B cell (primary cell): ENCODE measurements at places on chromosomes 5 and 9. TPM values are rescaled to one million over a fixed set of nuclear protein-coding genes. Genes with fewer than 3 reads are reported as not detected.

Gene OGN
- not detected in 2 replicates for total RNA-seq

Gene SH3RF2
- total RNA-seq: not detected in 2 replicates

Gene BBLN
- total RNA-seq: 38.2 and 44.3 TPM in 2 replicates

Gene EPB41L4B
- total RNA-seq: 2.5 and 2.9 TPM in 2 replicates

Gene CARTPT
- not detected in 2 replicates for total RNA-seq

Gene DNM1
- total RNA-seq: 1.3 and 1.9 TPM in 2 replicates

Gene IER5L
- 12.9 and 13.2 TPM in 2 replicates for total RNA-seq

Gene FBXL17
- 38.1 and 40.3 TPM in 2 replicates for total RNA-seq

Gene LHX3
- total RNA-seq: 0.19 and 0.30 TPM in 2 replicates

Gene SPIN1
- total RNA-seq: 24.9 and 30.2 TPM in 2 replicates

Gene FBP2
- total RNA-seq: not detected in 2 replicates

Gene DMGDH
- 0.47 and 0.87 TPM in 2 replicates for total RNA-seq

Gene BARHL1
- not detected in 2 replicates for total RNA-seq

Gene NUP155
- 33.8 and 34.1 TPM in 2 replicates for total RNA-seq

Gene TMC1
- total RNA-seq: not detected in 2 replicates

Gene LRRC19
- total RNA-seq: not detected in 2 replicates

Gene DMRT1
- not detected in 2 replicates for total RNA-seq

Gene CNTFR
- not detected in 2 replicates for total RNA-seq

Gene CMBL
- not detected in 2 replicates for total RNA-seq

Gene SELENOP
- total RNA-seq: 0.12 TPM in 1 of 2 replicates, not detected in the other

Gene CTSV
- not detected in 2 replicates for total RNA-seq

Gene BICD2
- 49.5 and 50.4 TPM in 2 replicates for total RNA-seq
